Fibroblast of the aortic adventitia (primary cell): ENCODE measurements at places on chromosomes 16 and 17.
A peak's percentile ranks its signal among the peaks of the same experiment; 100 is the strongest.

- DNase-seq = no peak
These were observed 45.1 kb upstream of the IRF8 start for GRCh38 chr16:85853547-85854545.

GRCh38 chr17:61451538-61452300 is 503 bp upstream of the TBX4 start:
- DNase-seq = no peak

GRCh38 chr16:57727610-57728009 is 8.0 kb upstream of the KATNB1 start:
- no peak for DNase-seq

GRCh38 chr16:67882374-67883145 is 2.1 kb upstream of the NRN1L start:
- no peak for DNase-seq

GRCh38 chr17:21678393-21679081 is 13.8 kb upstream of the KCNJ18 start:
- no peak for DNase-seq

GRCh38 chr16:17224879-17225281 is 245.9 kb downstream of the XYLT1 start:
- DNase-seq = peak; percentile 89

DNA sequence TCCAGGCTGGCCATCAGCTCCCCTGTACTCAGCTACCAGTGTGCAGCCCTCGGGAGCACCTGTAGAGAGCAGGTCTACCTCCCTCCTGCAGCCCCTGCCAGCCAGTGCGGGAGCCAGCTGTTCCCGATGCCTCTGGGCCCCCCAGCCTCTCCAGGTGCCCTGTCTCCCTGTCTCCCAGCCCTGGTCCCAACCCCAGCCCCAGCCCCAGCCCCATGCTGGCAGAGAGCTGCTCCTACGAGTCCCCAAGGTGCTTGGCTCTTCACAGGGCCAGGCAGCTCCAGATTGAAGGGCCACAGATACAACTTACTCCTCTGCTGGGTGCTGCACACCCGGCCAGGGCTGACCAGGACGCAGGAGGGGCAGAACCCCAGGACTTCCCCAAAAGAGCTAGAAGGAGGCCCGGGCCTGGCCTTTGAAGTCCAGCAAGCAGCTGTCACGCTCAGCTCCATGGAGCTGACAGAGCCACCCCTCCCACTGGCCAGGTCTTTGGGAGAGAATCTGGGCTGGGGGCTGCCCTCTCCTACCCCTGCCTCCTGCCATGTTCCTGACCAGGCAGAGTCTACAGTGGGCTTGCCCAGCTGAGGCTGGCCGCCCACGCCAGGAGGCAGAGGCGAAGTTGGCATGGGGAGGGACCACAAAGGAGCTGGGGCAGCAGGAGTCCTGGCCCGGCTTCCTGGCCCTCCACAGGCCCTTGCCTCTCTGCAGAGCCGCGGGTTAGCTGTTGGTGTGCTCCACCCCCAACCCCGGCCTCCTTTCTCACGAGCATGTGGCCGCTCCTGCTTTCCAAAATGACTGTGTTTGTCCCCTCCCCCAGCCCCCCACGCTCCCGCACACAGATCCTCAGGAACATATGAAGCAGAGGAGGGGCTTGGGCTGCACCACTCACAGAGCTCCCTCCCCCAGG is 9.5 kb upstream of the ADAM11 start:
- DNase-seq = no peak

DNA sequence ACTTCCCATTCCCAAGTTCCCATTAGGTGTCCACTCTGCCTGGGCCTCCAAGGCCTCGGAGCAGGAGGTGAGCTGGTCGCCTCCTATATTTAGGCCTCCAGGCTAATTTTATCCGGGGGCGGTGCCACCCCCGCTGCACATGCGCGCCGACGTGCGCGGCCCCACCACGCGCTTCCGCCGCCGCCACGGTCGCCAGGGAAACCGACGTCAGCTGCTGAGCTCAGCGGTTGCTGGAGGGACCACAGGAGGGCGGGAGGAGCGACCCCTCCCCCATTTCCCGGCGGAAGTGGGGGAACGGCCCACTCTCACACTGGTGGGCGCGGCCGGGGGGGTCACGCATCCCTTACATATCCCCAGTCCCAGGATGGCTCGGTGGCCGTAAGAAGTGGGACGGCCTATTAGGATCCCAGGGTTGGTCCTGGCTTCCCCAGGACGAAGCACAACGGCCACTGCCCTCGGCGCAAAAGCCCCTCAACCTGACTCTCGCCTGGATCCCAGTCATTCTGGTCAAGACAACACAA is 1.0 kb downstream of the PER1 start:
- peak; percentile 89 for DNase-seq

GRCh38 chr17:62678214-62678919 is 50.9 kb downstream of the MRC2 start:
- no peak for DNase-seq

DNA sequence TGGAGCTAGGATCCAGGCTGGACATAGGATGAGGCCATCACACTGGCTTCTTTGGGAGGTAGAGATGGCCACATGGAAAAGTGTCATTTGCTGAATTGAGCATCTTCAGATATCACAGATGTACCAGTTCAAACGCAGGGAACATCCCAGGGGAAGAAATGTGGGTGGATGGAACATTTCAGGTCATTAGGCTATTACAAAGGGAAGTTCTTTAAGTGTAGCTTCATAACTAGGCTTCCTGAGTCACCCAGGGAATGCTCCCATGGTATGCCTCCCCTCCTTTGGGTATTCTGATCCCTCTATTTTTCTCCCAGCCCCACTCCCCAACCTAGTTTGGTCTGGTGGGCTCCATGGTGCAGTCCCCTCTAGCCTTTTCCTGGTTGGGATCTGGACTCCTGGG is 69.8 kb upstream of the IRX3 start:
- no peak for DNase-seq

DNA sequence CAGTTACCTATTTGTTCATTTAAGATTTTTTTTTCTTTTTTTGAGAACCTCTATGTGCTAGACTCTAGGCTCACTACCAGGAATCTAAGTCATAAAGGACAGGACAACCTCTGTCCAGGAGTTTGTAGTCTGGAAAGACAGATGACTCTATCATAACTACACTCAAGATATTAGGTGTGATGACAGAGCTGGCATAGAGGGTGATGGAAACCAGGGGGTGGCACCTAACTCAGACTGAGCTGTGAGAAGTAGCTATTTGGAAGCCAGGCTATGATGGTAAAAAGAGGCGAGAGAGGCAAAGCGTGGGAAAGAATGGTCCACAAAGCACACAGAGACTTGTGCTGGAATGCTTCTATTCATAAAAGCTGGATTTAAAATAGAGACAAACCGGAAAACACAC is 372.3 kb downstream of the SEC14L1 start:
- DNase-seq = no peak

DNA sequence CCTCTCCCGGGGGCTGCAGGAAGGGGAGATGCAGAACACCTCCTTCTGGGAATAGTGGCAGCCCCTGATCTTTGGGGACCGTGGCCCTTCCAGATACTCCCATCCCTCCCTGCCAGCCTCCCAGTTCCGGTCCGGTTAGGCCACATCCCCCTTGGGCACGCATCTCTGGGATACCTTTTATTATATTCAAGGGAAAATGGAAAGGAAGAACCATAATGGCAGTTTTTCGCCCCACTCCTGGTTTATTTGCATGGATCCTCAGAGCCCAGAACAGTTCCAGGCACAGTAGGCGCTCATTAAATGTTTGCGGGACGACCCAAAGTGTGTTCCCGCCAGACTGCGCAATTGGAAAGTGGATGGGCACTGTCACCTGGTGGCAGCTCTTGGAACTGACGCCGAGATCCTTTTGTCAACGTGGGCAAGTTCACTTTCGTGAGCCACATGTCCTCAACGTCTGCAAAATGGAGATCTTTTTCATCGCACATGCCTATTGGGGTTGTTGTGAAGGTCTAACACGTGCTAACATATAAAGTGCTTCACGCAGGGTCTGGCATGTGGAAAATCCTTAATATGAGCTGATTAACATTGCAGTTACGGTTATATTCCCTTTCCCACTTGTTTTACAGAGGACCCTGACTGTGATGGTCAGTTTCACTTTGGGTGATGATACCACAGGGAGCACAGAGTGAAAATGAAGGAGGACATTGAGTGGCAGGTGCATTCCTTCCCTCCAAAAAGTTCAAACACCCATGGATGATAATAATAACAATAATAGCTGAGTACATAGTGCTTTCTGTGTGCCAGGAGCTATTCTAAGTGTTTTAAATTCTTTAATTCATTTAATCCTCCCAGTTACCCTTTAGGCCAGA is 1.7 kb upstream of the GPRC5B start:
- peak; percentile 83 for DNase-seq

GRCh38 chr17:30433514-30433913 is 43.7 kb upstream of the GOSR1 start:
- DNase-seq = peak; percentile 86

- DNase-seq = no peak
These were observed 223.7 kb downstream of the ZNF423 start for GRCh38 chr16:49632086-49632794.

DNA sequence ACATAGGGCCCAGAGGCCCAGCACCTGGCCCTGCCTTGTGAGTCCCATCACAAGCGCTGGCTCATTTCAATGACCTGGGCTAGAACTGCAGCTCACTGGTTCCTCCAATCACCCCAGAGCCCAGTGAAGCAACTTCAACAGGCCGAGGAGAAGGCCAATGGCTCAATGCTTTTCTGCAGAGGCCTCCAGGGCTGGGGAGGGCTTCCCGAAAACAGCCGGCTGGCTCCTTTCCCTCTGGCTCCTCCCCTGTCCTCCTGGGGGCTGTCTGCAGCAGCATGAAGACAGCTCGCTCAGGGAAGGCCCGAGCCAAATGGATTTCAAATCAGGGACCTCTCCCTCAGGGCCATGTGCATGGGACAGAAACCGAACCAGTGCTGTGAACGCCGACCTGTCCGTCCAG is 121.6 kb downstream of the ZNF423 start:
- DNase-seq = peak; percentile 16

- no peak for DNase-seq
These were observed at the start of gene CARD14 for GRCh38 chr17:80169784-80170500. Gene CARD14, plus strand, starts transcription at chr17:80170030. Its CDS starts 11,409 bp downstream, at chr17:80181439.

DNA sequence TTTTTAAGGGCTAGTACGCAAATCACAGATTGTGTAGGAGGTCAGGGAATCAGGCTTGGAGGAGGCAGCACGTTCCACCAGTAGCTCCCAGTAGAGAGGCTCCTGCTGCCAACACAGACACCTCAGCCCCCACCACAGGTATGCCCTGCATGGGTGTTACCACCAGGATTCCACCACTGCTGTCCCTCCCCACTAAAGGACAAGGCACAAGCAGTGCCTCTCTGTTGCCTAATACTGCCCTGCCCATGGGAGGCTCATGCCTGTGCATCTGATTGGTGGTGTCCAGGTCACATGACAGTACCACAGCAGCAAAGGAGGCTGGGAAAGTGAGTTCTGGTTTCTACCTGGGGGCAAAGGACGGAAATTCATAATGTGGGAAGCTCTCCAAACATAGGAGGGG is 33.6 kb upstream of the CACNG4 start:
- no peak for DNase-seq

DNA sequence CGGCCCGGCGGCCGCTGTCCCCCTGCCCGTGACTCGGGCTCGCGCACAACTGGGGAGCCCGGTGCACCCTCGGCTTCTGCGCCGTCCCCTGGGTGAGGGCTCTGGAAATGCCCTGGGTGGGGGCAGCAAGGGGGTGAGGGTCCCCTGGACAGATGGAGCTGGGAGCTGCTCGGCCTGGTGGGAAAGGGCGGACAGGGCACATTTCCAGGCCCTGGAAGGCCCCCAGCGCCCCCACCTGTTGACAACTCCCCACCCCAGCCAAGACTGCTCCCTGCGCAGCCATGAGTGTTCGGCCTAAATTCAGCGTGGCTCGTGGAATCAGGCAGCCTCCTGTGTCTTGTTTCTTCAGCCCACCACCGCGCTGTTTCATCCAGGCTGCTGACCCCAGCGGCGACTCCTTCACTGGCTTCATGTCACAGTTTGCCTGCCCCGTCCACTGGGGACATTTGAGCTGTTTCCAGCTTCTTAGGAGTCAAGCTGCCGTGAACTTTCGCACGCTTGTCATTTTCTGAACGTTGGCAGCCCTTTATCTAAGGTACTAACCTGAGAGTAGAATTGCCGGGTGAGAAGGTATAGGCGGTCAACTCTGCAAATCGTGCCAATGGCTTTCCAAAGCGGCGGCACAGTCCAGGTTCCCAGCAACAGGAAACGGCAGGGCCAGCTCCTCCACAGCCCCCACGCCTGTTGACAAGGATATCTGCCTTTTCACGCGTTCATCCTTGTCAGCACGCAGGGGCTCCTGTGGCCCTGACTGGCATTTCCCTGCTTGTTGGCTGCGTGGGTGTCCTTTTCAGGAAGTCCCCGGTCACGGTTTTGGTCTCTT is 895 bp downstream of the UTS2R start:
- DNase-seq = no peak

GRCh38 chr16:64950262-64950661 is 171.6 kb downstream of the CDH11 start:
- DNase-seq = no peak

- no peak for DNase-seq
These were observed 29.8 kb upstream of the EIF1 start for GRCh38 chr17:41658846-41659245.

DNA sequence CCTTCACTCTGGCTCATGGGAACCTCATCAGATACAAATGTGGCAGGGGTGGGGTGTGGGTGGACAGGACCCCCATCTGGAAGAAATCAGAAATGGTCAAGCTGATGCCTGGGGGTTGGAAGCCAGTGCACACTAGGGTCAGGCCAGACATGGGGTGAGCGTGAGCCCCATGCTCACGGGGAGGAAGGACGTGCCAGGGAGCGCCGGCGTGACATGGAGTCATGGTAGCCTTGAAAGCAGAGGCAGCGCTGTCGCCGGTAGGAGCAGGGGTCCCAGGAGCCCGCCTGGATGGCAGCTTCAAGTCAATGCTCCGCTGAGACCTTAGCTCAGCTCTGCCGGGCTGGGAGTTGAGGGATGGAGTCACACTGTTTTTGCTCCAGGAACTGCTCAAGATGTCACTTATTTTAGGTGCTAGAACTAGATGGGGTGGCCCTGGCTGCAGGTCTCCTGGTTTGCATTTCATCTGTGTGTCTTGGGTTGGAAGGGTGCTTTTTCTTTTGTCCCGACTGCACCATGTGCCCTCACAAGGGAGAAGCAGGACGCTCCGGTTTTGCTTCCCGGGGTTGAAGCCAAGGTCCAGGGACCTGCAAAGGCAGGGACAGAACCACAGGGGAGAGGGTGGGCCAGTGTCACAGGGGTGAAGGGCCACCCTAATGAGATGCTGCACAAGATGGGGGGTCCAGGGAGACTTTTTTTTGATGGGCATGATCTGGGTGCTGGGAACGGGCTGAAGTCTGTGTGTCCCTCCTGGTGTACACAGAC is 51.4 kb downstream of the USP22 start:
- no peak for DNase-seq

DNA sequence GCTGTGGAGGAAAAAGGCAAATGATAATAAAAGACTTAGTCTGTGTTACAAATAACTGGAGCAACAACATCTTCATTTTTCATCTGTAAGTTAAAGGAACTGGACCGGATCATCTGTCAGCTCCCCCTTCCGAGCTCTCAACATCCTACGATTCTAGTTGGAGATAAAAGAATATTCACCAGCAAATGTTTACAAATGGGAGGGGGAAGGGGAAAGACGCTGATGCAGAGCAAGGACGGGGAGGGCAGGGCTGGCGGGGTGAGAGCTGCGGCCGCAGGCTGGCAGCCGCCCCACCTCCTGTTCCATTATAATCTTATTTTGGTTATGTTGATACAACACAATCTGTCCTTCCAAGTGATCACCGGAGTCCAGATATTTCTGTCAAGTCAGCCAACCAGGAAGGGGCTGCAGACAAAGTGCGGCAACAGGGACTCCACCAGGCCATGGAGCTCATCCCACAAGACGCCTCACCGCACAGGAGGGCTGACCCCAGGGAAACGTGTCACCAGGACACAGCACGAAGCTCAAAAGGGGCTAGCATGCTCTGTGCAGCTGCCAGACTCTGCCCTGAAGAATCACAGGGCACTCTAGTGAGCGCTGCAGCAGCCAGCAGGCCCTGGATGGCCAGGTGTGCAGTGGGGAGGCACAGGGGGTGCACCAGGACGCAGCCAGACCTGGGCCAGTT is 19.7 kb downstream of the FBXO31 start:
- peak; percentile 61 for DNase-seq
